Stimulated activated CD8-positive, alpha-beta memory T cell treated with anti-CD3 and anti-CD28 coated beads, Interleukin-4, amount 100 ng/mL, for 1 hour (primary cell): ENCODE measurements at places on chromosomes 1 and 21.

GRCh38 chr1:43344267-43344850 lies 6.7 kb downstream of the MPL start:
- DNase-seq = no peak

GRCh38 chr21:45449658-45450422 lies 44.9 kb downstream of the COL18A1 start:
- DNase-seq = no peak

DNA sequence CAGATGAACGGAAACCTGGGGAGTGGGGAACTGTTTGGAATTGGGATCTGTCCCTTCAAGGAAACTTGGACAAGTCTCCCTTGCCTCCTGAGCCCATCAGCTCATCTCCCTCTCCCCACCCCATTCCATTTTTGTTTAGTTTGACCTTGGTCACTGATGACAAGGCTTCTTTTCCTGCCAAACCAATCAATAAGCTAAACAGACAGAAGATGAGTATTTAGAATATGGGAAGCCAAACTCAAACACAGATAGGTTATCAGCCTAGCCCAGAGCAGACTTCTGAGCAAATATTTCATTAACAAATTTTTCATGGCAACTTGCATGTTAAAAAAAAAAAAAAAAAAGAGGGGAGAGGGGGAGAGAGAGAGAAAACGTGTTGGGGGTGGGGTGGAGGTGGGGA lies 337.2 kb upstream of the PROX1 start:
- no peak for DNase-seq

- DNase-seq = no peak
These were observed 29.4 kb upstream of the B3GALNT2 start for GRCh38 chr1:235533476-235534168.

DNA sequence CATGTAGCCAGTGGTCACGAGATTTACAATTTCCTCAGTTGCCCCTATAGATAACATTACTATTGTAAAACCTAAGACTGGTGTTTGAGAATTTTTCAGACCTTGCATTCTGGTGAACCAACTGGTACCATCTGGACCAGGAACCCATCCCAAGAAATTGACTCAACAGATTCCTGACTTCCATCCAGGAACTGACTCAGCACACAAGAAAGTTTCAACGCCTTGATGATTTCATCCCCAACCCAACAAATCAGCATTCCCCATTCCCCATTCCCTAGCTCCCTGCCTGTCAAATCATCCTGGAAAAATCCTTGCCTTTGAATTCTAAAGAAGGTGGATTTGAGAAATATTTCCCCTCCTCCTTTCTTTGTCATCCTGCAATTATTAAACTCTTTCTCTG lies 529.8 kb upstream of the PRMT6 start:
- no peak for DNase-seq

- no peak for DNase-seq
These were observed 5.5 kb downstream of the CEPT1 start for GRCh38 chr1:111145542-111145941.
